ENCODE measurements at places on chromosomes 5 and 9. TPM values are rescaled to one million over a fixed set of nuclear protein-coding genes. Genes with fewer than 3 reads are reported as not detected.

The CDK7 gene
- total RNA-seq, result 22.0 TPM

DNA sequence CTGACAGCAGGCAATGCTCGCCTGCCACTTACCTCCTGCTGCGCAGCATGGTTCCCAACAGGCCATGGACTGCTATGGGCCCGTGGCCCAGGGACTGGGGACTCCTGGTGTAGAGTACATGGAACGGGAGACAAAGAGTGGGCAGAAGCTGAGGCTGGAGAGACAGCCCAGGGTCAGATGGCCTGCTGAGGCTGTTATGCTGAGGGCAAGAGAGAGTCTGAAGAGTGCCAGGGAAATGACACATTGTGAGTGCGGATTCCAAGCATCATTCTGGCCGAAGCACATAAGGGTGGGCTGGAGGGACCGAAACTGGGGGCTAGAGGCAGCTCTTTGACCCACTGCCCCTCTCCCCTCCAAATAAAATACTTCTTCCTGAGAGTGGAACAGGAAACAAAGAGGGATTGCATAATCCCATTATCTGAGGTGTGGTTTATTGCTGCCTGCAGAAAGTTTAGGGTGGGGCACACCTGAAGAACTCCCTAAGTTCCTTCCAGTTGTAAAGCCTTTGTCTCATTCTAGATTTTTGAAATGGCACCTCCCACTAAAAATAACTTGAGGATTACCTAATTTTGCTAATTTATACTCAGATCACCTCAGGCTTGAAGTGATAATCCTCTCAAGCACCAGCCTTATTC is 158.1 kb downstream of the ATP10B start:
- DNase-seq, result no peak

DNA sequence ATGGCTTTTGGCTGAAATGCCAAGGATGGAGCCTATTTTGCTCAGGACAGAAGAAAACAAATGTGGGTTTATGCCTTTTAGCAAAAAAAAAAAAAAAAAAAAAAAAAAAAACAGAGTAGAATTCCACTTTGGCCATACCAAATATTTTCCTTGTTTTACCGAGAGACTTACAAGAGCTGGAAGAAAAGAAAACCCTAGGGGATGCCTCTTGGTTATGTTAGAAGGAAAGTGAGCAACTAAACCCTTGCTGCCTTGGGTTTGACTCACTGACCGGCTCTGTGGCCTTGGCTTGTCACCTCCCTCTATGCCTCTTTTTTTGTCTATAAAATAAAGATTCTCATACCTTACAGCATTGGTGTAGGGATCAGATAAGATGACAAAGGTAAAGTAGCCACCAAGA is 69.6 kb upstream of the ABCA1 start:
- DNase-seq, result no peak

The PTGER4 gene
- total RNA-seq, result 18.2 TPM

GRCh38 chr5:152864991-152865390 is 459.9 kb upstream of the NMUR2 start:
- DNase-seq, result no peak

DNA sequence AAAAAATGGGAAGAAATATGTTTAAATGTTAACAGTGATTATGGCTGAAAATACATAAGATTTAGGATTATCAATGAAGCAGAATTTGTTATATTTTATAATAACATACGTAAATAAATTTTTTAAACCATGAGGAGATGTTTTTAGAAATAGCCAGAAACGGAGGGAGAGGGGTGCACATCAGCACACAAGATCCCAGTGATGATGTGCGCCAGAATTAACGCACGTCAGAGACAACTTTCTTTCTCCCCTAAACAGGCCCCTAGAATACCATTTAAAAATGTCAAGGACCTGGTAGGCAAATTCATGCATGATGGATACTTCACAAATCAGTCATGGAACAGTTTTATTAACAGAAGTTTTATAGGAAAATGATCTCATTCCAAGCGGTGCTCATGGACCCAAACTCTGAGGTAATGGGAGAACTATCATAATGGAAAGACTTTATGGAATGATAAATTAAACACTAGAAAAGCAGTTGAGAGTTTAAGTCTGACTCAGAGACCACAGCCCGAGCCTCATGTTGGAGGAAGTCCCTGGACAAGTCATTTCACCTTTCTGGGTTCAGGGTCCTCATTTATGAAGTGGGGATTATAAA is 258.9 kb upstream of the GAS1 start:
- DNase-seq, result no peak

DNA sequence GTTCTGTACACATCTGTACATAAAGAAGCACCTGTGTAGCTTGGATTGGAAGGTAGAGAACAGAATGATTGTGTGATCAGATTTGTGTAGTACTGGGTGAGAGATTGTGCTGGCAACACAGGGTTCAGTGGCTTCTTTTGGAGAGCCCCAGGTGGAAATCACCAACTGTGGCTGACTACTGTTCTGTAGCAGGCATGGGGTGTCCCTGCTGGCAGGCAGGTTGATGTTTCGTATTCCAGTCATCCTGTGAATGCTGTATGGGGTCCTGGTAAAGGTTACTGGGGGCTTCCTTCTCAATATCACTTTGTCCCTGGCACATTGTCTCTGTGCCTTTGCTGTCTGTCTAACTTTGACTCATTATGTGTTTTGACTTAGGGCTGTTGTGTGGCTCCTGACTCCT is 5.3 kb downstream of the ASPN start:
- DNase-seq, result no peak

The OTP gene
- total RNA-seq, result not detected

The SLCO6A1 gene
- not detected for total RNA-seq

DNA sequence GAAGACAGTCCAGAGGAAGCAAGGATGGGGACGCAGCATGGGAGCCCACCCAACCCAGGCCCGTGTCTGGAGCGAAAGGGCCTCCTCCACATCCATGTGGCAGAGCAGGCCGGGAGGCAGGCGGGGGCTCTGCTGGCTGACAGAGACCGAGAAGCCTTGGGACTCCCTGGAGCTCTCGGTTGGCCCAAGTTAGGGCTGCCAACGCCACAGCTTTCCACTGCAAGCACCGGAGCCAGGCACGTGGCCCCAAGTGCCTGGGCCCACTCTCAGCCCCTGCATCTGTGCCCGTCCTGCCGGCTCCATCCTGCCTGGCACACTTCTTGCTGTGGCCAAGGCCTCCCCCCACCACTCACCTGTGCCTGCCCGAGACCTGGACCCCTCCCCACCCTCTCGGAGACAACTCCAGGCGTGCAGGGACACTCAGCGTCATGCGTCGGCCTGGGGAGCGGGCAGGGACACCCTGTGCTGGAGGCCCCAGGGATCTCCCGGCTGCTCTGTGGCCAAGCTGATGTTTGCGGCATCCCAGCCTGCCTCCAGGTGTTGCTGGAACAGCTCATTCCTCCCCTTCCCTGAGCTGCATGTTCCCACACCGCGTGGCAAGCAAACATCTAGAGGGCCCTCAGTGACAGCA is 31.5 kb downstream of the SLC6A3 start:
- DNase-seq, result peak; percentile 34

- DNase-seq, result no peak
Observed at GRCh38 chr5:160959804-160960203, 107.8 kb upstream of the ATP10B start.

The FCN1 gene
- 14.4 TPM for total RNA-seq

DNA sequence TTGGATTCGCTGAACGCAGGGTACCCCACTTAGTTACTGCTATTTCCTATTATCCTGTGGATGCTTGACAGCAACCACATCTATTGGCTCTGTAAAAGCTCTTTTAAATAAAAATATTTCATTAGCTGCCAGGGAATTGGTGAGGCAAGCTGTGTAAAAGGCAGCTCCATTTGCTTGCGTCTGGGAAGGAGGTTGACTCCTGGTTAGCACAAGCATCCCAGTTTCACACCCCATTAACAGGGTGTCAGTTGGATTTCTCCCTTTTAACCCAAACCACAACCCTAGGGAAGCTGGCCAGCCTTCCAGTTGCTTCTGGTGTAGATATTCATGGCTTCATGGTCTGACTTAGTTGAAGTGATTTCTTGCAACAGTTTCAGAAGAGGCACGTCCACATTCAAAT is 151.0 kb downstream of the GPBP1 start:
- DNase-seq, result no peak

- no peak for DNase-seq
Observed at GRCh38 chr5:136631186-136631585, 265.8 kb upstream of the TRPC7 start.

DNA sequence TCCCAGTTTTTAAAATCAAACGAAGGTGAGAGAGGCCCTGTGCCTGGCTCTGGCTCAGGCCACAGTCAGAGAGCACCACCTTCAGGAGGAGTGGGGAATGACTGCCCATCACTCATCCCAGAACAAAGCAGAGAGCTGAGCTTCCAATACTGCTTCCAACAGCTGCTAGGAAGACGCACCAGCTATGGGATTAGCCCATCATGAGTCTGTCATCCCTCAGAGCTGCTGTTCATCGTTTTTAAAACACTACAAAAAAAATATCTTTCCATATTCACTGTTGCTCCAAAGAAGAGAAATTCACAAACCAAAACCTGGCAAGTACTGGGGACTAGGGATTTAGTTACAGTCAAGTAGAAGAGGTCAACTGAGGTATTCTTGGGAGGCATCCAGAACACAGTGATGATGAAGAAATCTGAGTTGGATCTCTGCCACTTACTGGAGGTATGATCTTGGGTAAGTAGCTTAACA is 102.4 kb downstream of the CDK5RAP2 start:
- DNase-seq, result peak; percentile 64

Data from aorta (tissue), 5 donors.